ENCODE measurements at places on chromosomes 7 and 10.

GRCh38 chr7:48045195-48045765 lies 9.9 kb downstream of the C7orf57 start:
- DNase-seq, result no peak

DNA sequence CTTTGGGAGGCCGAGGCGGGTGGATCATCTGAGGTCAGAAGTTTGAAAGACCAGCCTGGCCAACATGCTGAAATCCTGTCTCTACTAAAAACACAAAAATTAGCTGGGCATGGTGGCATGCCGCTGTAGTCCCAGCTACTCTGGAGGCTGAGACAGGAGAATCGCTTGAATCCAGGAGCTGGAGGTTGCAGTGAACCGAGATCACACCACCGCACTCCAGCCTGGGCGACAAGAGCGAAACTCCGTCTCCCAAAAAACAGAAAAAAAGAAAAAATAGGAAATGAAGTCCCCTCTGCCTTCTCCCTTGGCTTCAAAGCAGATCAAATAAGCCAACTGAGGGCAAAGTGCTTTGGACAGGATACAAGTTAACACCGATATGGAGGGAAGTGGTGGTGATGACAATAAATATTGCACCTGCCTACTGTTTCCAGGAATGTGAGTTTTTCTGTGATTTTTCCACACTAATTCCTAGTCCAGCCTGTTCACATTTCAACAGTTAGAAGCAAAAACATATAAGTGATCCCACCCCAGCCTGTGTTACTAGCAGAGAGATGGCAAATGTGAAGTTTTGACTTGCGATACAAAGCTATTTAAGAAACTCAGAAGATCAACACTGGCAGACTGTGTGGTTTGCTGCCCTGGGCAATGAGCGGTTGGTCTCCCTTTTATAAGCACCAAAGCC lies 291.2 kb upstream of the AOAH start:
- DNase-seq, result no peak

DNA sequence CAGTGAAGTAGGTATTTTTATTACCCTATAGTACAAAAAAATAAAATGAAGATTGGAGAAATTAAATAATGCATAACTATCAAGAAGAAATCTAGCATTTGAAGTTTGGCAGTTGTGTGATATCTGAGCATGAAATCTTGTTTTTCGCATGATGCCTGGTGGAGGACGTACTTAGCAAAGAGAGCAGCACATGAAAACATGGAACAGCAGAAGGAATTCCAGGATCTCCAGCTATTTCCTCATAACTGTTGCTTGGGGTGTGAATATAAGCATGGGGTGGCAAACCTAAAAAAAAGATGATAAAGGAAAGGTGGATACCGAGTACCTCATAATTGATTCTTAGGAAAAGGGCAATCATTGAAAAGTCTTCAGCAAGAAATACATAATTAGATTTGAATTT lies 174.3 kb upstream of the FAM3C start:
- no peak for DNase-seq

DNA sequence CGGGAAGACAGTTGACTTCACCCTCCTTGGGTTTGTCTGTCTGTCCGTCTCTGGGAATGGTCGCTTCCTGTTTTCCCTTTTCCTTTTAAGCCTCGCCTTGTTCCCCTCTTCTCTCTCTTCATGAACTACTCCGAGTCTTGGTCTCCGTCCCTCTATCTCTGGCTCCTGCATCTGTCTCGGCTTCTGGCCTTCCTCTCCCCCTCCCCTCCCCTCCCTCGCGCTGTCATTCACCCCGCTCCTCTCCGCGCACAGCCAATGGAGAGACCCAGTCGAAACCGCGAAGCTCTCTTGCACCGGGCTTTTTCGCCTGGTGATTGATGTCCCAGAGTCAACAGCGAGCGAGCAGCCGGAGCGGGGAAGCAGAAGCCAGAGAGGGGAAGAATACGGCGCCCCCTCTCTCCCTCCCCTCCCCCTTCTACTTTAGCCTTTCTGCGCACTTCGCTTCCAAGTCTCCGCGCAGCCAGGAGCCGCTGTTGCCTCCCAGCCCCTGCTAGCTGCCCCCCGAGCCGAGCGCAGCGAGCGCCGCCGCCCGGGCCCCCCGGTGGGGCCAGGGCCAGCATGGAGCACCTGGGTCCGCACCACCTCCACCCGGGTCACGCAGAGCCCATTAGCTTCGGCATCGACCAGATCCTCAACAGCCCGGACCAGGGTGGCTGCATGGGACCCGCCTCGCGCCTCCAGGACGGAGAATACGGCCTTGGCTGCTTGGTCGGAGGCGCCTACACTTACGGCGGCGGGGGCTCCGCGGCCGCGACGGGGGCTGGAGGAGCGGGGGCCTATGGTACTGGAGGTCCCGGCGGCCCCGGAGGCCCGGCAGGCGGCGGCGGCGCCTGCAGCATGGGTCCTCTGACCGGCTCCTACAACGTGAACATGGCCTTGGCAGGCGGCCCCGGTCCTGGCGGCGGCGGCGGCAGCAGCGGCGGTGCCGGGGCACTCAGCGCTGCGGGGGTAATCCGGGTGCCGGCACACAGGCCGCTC lies at the start of gene TLX1:
TLX1 (plus strand) TSS at position 317 of the 978 bp plus-strand sequence; CDS start at position 559, 242 bp downstream.
- DNase-seq, result peak; percentile 71

- no peak for DNase-seq
Measured at GRCh38 chr7:40447345-40447744, 312.5 kb downstream of the SUGCT start.

DNA sequence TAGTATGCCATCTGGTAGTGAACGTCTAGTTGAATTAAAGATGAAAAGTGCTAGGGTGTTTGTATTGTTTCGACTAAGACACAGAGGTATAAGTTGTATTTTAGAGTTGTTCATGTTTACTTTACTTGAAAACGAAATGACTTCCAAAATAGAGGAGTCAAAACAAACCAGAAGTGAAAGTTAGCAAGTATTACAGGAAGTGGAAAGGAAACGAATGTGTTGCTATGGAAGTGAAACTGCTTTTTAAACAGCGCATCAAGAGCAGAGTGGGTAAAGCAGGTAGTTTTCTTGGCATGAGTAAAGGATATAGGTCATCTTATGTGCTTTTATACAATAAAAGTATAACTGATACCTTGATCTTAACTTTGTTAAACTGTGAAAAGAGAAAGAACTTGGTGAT lies 20.0 kb upstream of the GALNTL5 start:
- no peak for DNase-seq

- no peak for DNase-seq
Measured at GRCh38 chr10:29240986-29241660, 47.7 kb upstream of the LYZL1 start.

- no peak for DNase-seq
Measured at GRCh38 chr10:45202242-45202641, 113.2 kb downstream of the OR13A1 start.

DNA sequence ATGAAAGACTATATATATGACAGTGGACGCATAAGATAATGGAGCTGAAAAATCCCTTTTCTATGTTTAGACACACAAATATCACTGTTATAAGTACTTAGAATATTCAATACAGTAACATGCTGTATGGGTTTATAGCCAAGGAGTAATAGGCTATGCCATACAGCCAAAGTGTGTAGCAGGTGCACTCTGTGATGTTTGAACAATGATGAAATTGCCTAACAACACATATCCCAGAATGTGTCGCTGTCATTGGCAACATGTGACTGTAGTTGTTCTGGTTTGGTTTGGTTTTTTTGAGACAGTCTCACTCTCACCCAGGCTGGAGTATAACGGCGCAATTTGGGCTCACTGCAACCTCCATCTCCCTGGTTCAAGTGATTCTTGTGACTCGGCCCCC lies 26.1 kb downstream of the NOM1 start:
- DNase-seq, result no peak

- DNase-seq, result no peak
Measured at GRCh38 chr10:122197611-122198222, 73.4 kb upstream of the BTBD16 start.

DNA sequence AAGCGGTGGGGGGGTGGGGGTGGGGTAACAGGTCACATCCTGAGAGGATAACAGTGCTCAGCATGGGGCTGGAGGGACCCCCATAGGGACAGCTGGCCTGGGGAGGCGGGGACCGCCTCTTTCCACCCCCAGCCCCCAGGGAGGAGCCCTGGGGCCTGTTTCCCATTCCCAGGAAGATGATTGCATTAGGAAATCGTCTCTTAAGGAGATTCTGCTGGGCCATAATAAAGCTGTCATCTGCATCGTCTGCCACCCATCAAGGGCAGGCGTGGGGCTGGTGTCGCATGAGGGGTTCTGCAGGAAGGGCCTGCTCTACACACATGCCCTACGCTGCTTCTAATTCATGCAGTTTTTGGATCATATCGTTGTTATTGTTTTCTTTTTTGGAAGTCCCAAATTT lies 17.2 kb downstream of the RET start:
- DNase-seq, result no peak

GRCh38 chr7:77351539-77352004 lies 64.6 kb downstream of the GSAP start:
- peak; percentile 17 for DNase-seq

- DNase-seq, result no peak
Measured at GRCh38 chr10:86775870-86776180, 19.4 kb downstream of the BMPR1A start.

GRCh38 chr10:44384601-44385025 lies 284 bp downstream of the CXCL12 start:
- DNase-seq, result no peak

- DNase-seq, result no peak
Measured at GRCh38 chr7:80249619-80250295, 115.1 kb downstream of the GNAI1 start.

DNA sequence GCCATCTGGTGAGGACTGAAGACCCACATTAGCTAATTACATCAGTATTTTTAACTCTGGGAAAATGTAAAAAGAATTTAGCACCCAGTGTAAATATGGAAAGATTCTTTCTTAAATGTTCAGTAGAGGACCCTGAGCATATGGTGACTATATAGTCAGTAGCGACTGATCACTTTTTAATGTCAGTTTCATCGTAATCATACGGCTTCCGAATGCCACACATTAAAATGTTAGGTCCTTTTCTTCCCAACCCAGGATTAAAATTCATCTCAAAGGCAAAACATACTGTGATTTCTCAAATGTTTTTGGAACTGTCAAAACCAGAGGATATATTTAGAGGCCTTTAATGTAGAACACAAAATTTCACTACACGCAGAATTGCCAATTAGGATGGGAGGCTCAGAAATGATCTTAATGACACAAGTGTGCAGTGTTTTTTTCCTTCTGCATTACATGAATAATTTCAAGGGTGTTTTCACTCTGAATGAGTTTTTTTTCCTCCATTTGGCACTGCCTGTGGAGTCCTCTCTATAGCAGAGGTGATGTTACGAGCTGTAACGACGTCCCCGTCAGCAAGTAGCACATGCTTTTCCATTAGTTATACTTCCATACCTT lies 382.7 kb downstream of the PAXIP1 start:
- no peak for DNase-seq

DNA sequence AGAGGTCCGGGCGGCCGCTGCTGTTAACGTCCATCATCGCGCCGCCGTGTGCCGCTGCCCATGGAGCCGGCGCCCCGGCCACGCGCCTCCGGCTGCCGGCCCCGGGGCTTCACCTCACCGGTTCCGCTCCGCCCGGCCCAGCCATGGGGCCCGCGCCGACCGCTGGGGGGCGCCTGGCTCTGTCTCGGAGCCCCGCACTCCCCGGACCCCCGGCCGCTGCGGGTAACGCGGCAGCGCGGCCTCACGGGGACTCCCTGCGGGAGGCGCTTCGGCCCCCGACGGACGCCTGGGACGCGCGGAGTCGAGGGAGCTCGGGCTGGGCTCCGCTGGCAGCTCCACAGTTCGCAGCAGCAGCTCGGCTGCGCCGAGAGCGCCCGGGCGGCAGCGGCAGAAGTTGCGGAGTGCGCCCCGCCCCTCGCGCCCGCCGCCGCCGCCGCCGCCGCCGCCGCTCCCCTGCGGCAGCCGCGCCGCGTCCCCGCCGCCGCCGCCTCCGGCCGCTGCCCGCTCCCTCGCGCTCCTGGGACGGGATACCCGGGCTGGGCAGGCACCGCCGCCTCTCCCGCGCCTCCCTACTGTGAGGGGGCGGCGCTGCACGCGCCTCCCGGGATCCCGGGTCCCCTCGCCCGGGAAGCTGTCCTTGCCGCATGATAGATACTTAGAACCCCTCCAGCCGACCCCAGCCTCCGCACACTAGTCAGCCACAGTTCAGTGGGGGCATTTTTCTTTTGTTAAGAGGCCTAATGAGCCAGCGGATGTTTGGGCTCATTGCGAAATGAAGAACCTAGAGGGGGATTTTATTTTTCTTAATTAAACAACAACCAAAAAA lies at the start of gene HTR7:
HTR7 (minus strand) TSS at position 405 of the 826 bp plus-strand sequence; CDS start at position 37, 368 bp downstream.
- peak; percentile 80 for DNase-seq

DNA sequence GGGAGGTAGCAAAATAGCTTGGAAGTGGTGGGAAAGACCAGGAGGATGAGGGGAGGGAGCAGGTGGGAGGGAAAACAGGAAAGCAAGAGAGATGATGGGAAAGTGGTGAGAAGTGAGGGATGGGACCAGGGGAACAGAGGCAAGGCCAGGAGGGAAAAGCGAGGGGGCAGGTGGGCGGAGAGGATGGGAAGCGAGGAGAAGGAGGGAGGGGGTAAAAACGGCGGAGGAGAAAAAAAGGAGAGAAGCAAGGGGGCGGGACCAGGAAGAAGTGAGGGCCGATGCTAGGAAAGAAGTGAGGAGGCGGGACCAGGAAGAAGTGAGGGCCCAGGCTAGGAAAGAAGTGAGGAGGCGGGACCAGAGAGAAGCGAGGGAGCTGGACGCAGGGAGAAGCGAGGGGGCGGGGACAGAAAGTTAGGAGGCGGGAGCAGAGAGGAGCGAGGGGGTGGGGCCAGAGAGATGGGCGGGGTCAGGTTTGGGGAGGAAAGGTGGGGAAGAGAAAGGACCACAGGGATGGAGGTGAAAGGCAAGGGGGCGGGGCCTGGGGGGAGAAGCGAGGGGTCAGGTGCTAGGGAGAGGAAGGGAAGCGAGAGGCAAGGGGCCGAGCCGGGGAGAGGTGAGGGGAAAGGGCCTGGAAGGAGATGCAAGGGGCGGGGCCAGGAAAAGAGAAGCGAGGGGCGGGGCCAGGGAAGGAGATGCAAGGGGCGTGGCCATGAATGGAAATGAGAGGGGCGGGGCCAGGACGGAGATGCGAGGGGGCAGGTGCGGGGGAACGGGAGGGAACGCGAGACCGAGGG lies 984 bp downstream of the SMURF1 start:
- DNase-seq, result peak; percentile 92

- DNase-seq, result peak; percentile 88
Measured at GRCh38 chr7:129210256-129210988, 14.4 kb upstream of the AHCYL2 start.

GRCh38 chr7:30501264-30501663 lies 3.4 kb downstream of the GGCT start:
- no peak for DNase-seq

DNA sequence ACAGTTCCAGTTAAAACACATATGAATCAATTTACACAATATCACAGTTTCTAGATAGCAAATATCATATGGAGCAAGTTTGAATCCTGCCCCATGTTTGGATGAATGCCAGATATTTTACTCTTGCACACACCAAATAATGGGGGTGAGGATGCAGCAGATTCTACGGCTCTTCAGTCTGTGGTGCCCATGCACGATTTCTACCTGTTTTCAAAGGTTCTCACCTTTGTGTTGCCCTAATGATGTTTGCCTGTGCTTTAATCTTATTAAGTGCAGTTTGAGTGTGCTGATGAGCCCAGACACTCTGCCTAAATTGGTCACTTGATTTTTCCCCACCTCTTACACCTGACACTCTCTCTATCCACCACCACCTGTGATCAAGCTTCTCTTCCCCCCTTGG lies 119.6 kb downstream of the NPY start:
- no peak for DNase-seq

GRCh38 chr7:132877573-132877972 lies 204.3 kb downstream of the CHCHD3 start:
- DNase-seq, result no peak

- DNase-seq, result no peak
Measured at GRCh38 chr10:31694126-31694685, 234.4 kb downstream of the ARHGAP12 start.

- no peak for DNase-seq
Measured at GRCh38 chr7:122518488-122518887, 180.4 kb downstream of the RNF133 start.
